Activated B cell treated with CpG ODN at 0.5 μM for 24 hours (primary cell): ENCODE measurements at places on chromosomes 3 and 15.

- no peaks in the 10 kb centered on the region for H3K4me1 ChIP-seq
- no peaks in the 10 kb centered on the region for H3K36me3 ChIP-seq
- no peak for DNase-seq
- H3K27ac ChIP-seq = no peak overlapping the region
- H3K4me3 ChIP-seq = no peak overlapping the region
Measured at GRCh38 chr3:190375246-190375645, 12.7 kb upstream of the CLDN16 start.

- H3K36me3 ChIP-seq = no peaks in the 10 kb centered on the region
- H3K4me1 ChIP-seq = peaks cover 49% of the 10 kb centered on the region
- H3K27ac ChIP-seq = peak overlapping the region; percentile 77
- H3K4me3 ChIP-seq = peak overlapping the region; percentile 11
Measured at GRCh38 chr3:188950832-188951489, 220.8 kb upstream of the TPRG1 start.

GRCh38 chr3:18100121-18100520, 325.0 kb downstream of the SATB1 start:
- H3K4me3 ChIP-seq = no peak overlapping the region
- H3K4me1 ChIP-seq = no peaks in the 10 kb centered on the region
- no peak for DNase-seq
- H3K27ac ChIP-seq = no peak overlapping the region
- H3K36me3 ChIP-seq = no peaks in the 10 kb centered on the region

DNA sequence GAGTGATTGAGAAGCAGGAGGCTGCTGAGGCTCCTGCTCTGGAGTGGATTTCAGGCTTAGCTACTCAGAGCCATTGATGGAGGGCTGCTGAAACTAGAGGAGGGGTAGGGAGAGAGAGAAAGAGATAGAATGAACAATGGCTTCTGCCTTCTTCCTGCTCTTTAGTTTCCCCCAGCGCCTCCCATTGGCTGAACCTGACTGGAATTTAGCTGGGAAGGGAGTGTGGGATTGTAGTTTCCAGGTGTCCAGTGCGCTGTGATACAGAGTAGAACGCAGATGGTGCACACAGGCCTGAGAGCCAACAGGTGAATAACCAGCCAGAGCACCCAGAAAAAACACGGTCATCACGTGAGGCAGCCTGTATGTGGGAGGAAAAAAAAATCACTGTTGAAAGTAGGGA, 140.1 kb downstream of the IL20RB start:
- no peaks in the 10 kb centered on the region for H3K4me1 ChIP-seq
- H3K4me3 ChIP-seq = no peak overlapping the region

- H3K27ac ChIP-seq = no peak overlapping the region
- H3K4me1 ChIP-seq = peaks cover 53% of the 10 kb centered on the region
- no peak overlapping the region for H3K4me3 ChIP-seq
- DNase-seq = no peak
- H3K27me3 ChIP-seq = no peaks in the 10 kb centered on the region
- H3K36me3 ChIP-seq = peaks cover 32% of the 10 kb centered on the region
Measured at GRCh38 chr3:111650378-111651275, 55.5 kb upstream of the ZBED2 start.

- peaks cover 2% of the 10 kb centered on the region for H3K27me3 ChIP-seq
- H3K36me3 ChIP-seq = no peaks in the 10 kb centered on the region
- H3K27ac ChIP-seq = no peak overlapping the region
- no peaks in the 10 kb centered on the region for H3K4me1 ChIP-seq
- no peak overlapping the region for H3K4me3 ChIP-seq
Measured at GRCh38 chr3:65951836-65952505, 86.7 kb downstream of the MAGI1 start.
